ENCODE measurements at places on chromosomes 2 and 18.

GRCh38 chr2:208466151-208466919 is 59.7 kb downstream of the PTH2R start:
- DNase-seq: no peak

GRCh38 chr2:215507136-215507535 is 71.3 kb upstream of the FN1 start:
- DNase-seq: no peak

GRCh38 chr18:42228581-42228980 is 273.5 kb downstream of the PIK3C3 start:
- DNase-seq: no peak

DNA sequence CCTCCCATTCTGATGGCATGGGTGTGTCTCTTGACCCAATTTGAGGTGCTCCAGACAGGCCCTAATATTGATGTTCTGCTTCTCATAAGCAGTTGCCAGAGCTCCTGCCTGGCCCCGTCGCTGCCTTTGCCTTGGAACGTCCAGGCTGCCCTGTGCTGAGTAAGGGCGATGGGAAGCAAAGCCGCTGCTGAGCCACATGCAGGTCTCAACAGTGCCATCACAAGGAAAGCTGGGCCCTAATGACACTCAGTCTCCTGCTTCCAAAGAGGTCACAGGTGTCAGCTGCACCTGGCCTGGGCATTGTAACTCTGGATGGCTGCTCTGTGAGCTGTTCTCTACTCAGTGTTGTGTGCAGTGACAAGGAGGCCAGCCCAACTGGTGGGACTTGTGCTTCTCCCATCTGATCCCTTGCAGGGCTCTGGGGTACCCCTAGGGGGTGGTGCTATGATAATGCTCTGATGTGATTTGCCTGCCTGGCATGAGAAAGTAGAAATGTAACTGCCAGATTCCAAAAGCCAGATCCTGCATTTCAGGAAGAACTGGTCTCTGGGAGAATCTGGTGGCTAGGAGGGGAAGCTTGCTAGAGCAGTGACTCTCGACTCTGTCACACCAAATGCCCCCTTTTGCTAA is 8.7 kb downstream of the TTC39C start:
- no peak for DNase-seq

GRCh38 chr2:106107509-106108131 is 86.5 kb downstream of the UXS1 start:
- no peak for DNase-seq

DNA sequence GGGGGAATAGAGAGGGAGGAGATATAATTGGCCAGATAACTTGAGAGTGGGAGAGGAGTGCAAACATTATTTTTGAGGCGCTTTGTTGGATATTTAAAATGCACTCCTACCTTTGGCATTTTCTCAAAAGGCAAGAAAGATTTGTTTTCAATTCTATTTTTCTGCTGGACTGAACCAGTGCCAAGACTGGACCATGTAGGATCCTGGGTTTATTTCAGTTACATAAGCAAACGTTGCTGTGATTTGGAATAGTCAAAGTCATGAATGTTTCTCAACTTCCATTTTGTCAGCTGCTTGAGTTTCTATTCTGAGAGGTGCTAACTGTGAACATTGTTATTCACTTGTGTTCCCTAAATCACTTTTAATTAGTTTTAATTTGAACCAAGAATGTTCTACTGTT is 8.9 kb upstream of the CHRNA1 start:
- no peak for DNase-seq

DNA sequence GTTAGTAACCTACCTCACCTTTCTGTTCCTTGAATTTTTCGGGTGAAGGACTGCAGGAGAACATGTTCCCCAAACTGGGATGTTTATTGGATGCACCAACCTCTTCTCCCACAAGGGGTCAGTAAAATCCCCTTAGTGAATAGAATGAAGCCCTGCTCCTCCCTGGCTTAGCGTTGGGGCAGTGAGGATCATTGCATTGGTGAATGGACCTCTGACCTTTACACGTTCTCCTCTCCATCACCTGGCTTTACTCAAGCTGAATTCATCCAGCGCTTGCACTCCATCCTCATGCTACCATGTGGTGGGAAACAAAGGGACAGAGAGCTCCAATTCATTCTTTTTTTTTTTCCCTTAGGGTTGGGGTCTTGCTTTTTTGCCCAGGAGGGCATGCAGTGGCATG is 157.2 kb downstream of the MIB1 start:
- DNase-seq: no peak

GRCh38 chr2:216694082-216694825 is 1.1 kb downstream of the IGFBP5 start:
- no peak for DNase-seq

GRCh38 chr2:30336978-30337841 is 105.9 kb downstream of the LBH start:
- no peak for DNase-seq

DNA sequence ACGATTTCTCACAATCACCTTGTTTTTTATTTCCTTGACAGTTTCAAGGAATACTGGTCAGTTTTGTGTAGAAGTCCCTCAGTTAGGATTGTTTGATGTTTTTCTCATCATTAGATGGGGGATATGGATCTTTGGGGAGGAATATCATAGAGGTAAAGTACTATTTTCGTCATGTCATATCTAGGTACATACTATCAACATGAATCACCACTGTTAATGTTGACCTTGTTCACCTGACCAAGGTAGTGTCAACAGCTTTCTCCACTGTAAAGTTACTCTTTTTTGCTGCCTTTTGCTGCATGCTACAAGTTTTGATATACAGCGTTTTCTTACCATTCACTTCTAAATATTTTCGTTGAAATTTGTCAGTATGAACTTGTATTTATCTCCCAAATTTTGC is 32.7 kb downstream of the NLRC4 start:
- no peak for DNase-seq

- DNase-seq: no peak
These were observed 76.8 kb downstream of the LYPD1 start for GRCh38 chr2:132593171-132593570.

DNA sequence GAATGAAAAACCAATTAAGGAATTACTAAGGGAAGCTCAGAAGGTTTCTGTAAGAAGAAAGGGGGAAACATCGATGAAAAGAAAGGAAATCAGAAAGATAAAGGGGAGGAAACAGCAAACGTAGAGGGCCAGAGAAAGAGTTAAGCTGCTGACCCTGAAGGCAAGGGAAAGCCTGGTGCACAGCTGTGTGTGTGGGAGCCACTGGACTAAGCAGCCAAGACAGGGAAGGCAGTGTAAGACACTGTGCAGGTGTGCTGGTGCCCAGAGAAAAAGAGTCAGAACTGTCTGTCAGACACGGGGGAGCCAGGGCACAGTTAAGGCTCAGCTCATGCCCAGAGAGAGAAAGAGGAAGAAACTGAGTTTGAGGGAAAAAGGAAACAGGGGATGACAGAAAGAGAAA is 104.0 kb downstream of the HIBCH start:
- DNase-seq: no peak

- DNase-seq: no peak
These were observed 49.7 kb downstream of the KLHL29 start for GRCh38 chr2:23434721-23435121.

GRCh38 chr2:128172191-128172590 is 81.2 kb downstream of the UGGT1 start:
- no peak for DNase-seq

GRCh38 chr2:145289946-145290345 is 770.0 kb upstream of the ZEB2 start:
- DNase-seq: no peak

DNA sequence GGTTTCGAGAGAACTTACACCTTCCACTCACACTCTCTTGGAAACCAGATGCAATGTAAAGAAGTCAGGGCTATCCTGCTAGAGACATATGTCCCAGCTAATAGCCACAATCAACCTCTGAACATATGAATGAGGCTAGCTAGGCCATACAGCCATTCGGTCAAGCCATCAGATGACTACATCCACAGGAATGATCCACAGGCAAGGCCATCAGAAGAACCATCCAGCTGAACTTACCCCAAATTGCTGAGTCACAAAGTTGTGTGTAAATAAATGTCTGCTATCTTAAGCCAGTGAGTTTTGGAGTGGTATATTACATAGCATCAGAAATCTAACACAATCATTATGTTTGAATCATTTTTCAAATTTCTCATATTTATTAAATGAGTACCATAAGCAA is 5.2 kb upstream of the SPAST start:
- DNase-seq: no peak

DNA sequence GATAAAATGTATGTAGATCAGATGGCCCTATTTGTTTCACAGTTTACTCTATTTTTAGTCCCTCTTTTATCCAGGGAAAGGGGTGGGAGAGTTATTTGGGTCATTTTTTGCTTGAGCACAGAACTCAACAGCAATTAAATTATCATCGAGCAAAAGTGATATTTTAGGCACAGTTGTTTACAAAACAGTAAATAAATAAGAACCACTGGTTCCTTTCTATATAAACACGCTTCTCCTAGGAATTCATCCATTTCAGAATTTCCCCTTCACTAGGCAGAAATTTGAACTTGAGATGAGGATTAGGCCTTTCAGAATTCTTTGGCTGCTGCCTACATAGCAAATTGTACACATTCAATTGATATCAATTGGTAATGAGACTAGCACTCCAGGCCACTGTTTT is 812.4 kb downstream of the CNTNAP5 start:
- DNase-seq: no peak

DNA sequence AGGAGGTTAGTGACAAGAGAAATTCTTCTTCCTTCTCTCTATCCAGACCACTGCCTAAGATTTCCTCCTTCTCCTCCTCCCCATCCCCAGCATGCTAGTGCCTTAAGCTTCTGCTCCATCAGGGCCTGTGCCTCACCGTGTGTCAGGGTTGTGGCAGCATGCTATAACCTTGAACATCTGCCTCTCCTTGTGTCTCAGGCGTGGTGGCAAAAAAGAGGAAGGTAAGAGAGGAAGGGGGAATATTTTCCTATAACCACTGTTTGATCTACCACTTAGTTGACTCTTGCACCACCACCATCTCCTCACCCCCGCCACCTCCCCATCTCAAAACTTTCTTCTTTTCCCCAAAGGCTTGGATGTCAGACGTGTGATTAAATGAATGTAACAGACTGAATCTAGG is 38.3 kb upstream of the PEX13 start:
- DNase-seq: no peak

DNA sequence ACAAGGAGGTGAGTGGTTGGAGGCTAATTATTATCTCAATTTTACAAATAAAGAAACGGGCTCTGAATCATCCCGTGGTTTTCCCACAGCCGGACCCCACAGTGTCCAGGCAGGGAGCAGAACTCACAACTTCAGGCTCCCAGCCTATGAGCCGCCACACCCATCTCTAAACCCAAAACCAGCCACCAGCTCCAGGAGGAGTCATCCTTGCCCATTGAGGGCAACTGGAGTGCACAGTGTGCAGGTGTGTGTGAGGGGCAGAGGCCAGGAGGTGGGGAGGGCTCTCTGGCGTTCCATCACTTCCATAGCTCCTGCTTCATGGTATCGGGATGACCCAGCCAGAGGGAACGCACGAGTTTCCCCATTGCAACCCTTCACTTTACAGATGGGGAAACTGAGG is 144.5 kb downstream of the CYP26B1 start:
- DNase-seq: no peak

DNA sequence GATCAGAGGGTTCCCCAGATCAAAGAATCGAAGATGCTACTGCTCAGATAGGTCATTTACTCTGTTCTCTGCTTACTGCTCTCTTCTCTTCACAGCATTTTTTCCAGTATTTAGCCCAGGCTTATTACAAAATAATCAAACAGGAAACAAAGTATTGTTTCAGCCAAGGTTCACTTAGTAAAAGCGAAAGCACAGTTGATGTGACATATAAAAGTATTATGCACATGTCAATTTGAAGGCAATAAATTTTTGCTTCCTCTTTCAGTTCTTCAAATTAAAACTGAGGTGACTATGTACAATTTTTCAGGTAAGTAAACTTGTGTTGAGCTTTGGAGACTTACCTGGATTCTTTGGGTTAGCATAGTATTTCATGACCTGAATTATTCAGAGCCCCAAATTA is 262.8 kb upstream of the CHST9 start:
- DNase-seq: no peak

- DNase-seq: no peak
These were observed 14.3 kb upstream of the ITPRID2 start for GRCh38 chr2:181877181-181877664.

DNA sequence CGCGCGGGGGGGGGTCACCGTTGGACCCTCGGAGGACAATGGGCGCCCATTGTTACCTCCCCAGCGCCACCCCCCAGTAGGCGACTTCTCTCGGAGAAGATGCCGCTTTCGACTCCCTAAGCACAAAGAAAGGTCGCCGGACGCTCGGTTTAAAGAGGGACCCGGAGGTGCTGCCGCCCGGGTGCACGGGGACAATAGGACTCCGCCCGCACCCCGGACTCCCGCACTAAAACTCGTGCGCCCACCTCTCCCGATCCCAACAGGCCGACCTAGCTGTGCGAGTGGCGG is 318 bp upstream of the CDC42EP3 start:
- DNase-seq: no peak

DNA sequence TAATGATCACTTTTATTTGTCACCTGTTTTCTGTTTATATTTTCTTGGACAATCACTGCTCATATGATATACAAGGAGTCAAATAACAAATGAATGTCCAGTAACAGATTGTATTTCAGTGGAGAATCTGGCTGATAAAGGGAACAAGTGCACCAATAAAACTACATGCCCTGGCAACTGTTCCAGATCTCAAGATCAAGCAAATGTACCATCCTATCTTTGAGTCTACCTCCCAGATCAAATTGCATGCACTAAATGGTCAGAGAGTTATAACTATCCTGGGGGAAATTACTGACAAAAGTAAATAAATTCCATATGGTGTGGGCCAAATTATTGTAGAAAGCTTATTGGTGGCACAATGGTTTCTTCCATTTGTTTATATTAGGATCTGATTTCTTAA is 452.8 kb downstream of the MBD2 start:
- no peak for DNase-seq

DNA sequence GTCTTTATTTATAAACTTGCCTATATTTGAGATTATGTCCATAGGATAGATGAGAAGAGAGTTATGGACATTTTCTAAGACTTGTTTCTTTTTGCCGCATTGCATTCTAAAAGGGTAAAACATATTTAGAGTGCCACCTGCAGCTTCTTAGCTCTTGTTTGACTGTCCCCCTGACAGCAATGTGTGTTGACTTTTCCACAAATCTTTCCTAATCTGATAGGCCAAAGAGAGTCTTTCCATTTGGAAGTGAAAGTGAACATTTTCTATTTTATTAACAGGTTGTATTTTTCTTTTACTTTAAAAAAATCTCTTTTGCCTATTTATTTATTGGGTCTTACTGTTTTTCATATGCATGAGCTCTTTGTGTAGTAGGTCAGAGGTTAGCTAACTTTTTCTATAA is 58.4 kb downstream of the FMNL2 start:
- DNase-seq: no peak

- no peak for DNase-seq
These were observed 644 bp upstream of the DYM start for GRCh38 chr18:49460976-49461601.

GRCh38 chr2:3108105-3108504 is 269.5 kb downstream of the EIPR1 start:
- DNase-seq: no peak

GRCh38 chr2:147538821-147539220 is 306.0 kb upstream of the ACVR2A start:
- no peak for DNase-seq

- DNase-seq: no peak
These were observed 184.6 kb downstream of the ZFP36L2 start for GRCh38 chr2:43041661-43042360.

Measured in cortex of kidney (tissue), 1 donor.